ENCODE measurements at places on chromosomes 3 and 15. TPM values are rescaled to one million over a fixed set of nuclear protein-coding genes. Genes with fewer than 3 reads are reported as not detected.
A peak's percentile ranks its signal among the peaks of the same experiment; 100 is the strongest.

GRCh38 chr3:175399156-175399840 is 540.2 kb downstream of the NAALADL2 start:
- no peak overlapping the region for H3K4me3 ChIP-seq
- no peak for DNase-seq
- H3K27me3 ChIP-seq = no peaks in the 10 kb centered on the region
- H3K36me3 ChIP-seq = no peaks in the 10 kb centered on the region

DNA sequence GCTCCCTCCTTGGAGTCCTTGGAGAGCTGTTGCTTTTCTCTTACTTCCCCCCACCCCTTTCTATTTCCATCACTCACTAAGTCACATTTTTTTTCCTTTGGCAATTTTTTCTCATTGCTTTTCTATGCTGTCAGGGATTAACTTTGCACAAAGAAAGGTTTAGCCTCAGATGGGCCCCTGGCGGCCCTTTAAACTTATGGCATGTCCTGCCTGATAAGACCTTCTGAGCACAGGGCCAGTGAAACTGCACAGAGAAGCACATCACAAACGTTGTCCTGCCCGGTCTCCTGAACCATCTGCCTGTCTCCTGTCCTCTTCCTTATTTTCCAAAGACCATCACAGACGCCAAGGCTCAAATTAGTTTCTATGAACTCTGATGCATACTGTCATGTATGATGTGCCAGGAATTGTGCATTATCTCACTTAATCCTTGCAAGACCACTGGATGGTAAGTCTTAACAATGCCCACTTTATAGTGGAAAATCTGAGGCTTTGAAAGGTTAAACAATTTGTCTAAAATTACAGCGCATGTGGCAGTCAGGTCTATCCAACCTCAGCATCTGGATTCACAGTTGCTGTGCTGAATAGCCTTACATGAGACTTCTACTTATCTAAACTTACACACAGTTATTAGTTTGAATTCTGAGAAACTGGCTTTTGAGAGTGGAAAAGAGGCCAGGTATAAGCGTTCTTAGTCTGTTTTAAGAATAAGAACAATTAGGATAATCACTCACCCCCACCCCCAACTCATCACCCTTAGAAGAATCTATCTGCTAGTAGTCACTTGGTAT is 648.1 kb downstream of the NTRK3 start:
- H3K27ac ChIP-seq = no peak overlapping the region
- no peak overlapping the region for H3K4me3 ChIP-seq
- H3K4me1 ChIP-seq = no peaks in the 10 kb centered on the region
- no peak for DNase-seq
- no peaks in the 10 kb centered on the region for H3K36me3 ChIP-seq
- H3K27me3 ChIP-seq = no peaks in the 10 kb centered on the region

DNA sequence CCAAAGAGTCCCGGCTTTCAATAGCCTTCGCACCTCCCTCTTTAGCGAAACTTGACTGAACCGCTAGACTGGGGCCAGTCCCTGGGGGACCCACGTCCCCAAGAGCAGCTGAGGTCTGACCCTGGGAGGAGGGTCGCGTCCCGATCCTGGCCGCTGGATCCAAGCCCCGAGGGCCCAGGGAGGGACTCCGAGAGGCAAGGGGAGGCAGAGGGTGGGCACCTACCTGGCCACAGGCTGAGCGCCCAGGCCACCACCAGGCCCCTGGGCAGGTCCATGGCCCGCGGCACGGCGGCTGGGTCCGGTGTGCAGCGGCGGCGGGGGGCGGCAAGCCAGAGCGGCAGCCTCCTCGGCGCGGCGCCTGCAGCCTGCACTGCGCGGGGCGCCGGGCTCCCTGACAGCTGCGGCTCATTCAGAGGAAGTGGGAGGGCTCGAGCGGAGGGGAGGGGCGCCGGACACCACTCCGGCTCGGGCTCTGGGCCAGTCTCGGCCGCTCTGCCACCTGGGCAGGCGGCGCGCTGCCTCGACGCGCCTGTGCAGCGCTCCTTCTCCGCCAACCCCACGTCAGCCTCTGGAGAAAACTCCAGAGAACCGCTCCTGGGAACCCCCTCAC is at the start of gene ITGA11:
Gene ITGA11 (minus strand): TSS at position 372 of the 610 bp plus-strand sequence. CDS start 97 bp downstream, at position 275.
- no peaks in the 10 kb centered on the region for H3K27me3 ChIP-seq
- peak; percentile 59 for DNase-seq
- H3K36me3 ChIP-seq = no peaks in the 10 kb centered on the region
- H3K4me1 ChIP-seq = peaks cover 1% of the 10 kb centered on the region
- peak within 1 kb of the TSS; percentile 51 for H3K4me3 ChIP-seq

DNA sequence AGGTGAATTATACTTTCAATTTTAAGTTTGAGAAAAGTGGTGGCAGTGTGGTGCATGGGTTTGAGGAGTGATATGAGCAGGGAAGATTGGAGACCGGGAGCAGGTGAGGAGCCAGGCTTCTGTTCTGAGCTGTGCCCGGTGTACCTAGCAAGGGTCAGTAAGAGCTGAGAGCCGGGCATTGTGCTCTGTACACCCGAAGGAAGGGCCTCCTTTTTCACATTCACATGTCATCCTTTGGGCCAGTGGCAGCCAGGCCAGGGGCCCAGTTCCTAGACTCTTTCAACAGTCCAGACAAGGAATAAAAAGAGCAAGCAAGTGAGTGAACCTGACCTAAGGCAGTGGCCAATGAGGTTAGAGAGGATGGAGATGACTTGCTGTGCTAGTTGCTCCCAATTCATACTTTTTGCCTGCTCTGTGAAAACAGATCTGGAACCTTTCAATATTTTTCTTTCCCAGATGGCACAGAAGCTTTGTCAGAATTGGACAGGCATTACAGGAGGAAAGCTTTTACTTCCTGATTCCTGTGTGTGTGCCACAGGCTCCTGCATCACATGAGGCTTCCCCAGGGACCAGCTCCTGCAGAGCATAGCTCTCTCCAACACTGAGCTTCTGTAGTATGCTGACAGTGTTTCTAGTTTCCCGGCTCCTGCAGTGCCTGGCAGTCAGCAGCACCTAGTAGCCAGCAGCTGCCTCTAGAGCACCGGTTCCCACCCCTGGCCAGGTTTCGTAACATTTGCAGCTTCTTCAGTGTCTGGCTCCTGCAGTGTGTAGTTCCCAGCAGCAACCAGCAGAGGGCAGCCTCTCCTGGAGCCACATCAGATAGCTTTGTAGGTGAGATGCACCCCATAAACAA is 5.3 kb upstream of the TRA2B start:
- no peak overlapping the region for H3K27ac ChIP-seq
- peak; percentile 81 for DNase-seq
- H3K4me1 ChIP-seq = peaks cover 2% of the 10 kb centered on the region
- H3K4me3 ChIP-seq = no peak overlapping the region
- no peaks in the 10 kb centered on the region for H3K27me3 ChIP-seq

TUSC7 gene
- not detected for total RNA-seq

SEMA3G gene
- total RNA-seq = 2.2 TPM

- H3K36me3 ChIP-seq = no peaks in the 10 kb centered on the region
- H3K27me3 ChIP-seq = no peaks in the 10 kb centered on the region
- DNase-seq = no peak
These were observed 89.5 kb downstream of the HES1 start for GRCh38 chr3:194225418-194225812.

DNA sequence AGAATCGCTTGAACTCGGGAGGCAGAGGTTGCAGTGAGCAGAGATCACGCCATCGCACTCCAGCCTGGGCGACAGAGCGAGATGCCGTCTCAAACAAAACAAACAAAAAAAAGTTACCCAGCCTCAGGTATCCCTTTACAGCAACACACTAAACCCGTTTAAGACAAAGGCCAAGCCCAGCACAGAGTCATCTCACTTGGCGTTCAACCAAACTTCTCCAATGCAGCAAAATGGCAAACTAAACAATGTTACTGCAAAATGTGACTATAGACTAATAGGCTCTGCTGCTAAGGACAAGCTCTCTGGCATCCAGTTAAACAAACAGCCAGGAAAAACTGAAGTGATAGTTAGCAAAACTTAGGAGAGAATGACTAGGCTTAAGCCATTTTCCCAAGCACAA is 6.4 kb upstream of the FAM219B start:
- H3K27ac ChIP-seq = no peak overlapping the region
- H3K4me1 ChIP-seq = no peaks in the 10 kb centered on the region
- H3K27me3 ChIP-seq = no peaks in the 10 kb centered on the region
- no peaks in the 10 kb centered on the region for H3K36me3 ChIP-seq
- no peak for DNase-seq
- H3K4me3 ChIP-seq = no peak overlapping the region

DNA sequence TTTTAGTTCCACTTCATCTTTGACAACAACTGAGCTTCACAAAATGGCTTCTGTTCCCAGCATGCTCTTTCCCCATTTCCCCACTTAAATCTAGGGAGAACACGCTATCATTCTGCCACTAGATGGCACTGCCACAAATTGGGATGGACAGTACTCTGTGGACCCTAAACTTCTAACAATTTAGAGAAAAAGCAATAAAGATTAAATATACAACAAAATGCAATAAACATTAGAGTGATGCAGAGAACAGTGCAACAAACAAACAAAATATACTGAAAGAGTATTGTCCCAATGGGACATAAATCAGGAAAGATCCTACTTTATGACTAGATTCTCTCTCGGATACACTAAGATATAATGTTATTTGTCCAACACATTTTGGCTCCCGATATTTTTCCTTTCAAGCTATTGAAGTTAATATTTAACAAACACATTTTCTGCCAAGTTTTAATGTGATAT is 169.7 kb upstream of the TMCO5A start:
- no peak overlapping the region for H3K27ac ChIP-seq
- H3K27me3 ChIP-seq = no peaks in the 10 kb centered on the region
- H3K4me3 ChIP-seq = no peak overlapping the region
- H3K4me1 ChIP-seq = no peaks in the 10 kb centered on the region
- no peak for DNase-seq

DNA sequence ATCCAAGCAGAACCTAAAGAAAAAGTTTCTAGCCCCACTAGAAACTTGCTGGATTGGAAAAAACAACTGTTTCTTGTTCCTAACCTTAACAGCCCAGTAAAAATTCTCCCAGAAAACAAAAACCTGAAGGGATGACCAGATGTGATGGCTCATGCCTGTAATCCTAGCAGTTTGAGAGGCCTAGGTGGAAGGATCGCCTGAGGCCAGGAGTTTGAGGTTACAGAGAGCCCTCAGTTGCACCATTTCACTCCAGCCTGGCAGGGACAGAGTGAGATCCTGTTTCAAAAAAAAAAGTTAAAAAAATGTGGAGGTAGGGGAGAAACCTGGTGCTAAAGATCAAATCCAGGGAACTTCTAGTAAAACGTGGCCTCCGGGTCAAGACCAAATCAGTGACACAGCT is 38.6 kb upstream of the RAF1 start:
- no peaks in the 10 kb centered on the region for H3K4me1 ChIP-seq
- DNase-seq = no peak
- no peak overlapping the region for H3K4me3 ChIP-seq
- no peaks in the 10 kb centered on the region for H3K36me3 ChIP-seq
- no peaks in the 10 kb centered on the region for H3K27me3 ChIP-seq

DNA sequence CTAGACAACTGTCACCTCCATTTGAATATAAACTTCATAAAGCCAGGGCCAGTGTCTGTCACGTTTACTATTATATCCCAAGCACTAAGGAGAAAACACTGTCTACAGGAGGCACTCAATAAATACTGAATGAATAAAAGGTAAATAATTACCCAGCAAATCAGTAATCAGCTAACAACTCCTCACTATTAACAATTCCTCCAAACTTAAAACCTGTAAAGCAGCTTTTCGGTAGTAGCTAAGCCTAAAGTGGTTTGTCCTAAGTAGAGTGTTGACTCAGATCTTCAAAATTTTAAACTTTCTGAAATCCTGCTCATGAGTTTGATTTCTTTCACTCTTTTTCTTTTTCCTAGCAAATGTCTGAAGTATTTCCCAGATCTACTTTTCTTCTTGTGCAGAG is 39.9 kb downstream of the C3orf80 start:
- no peaks in the 10 kb centered on the region for H3K36me3 ChIP-seq
- no peak for DNase-seq
- no peaks in the 10 kb centered on the region for H3K27me3 ChIP-seq
- H3K4me3 ChIP-seq = no peak overlapping the region

DNA sequence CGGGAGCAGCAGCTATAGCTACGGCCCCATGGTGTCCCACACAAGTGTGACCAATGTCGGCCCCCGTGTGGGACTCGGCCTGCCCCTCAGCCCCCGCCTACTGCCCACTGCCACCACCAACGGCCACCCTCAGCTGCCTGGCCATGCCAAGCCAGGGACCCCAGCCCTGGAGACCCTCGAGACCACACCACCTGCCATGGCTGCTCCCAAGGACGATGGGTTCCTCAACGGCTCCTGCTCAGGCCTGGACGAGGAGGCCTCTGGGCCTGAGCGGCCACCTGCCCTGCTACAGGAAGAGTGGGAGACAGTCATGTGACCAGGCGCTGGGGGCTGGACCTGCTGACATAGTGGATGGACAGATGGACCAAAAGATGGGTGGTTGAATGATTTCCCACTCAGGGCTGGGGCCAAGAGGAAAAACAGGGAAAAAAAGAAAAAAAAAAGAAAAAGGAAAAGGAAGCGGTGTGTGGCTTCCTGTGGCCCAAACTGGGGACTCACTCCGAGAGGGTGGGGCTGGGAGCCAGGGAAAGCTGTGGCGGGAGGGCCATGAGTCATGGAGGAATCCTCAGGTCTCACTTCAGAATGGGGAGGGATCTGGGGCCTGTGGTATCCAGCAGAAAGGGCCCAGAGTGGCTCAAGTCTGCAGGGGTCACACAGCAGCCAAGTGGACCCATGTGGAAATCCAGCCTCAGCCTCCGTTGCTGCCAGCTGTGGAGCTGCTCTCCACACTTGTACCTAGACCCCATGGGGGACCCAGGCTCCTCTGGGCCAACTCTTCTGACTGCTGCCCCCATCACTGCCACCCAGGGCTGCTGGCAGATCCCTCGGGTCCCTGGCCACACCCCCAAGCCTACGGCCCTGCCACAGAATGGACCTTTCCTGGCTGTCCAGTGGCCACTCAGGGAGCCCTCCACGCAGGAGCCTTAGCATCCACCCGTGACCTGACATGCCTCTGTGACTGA is 26.1 kb downstream of the PTH1R start:
- peaks cover 6% of the 10 kb centered on the region for H3K4me1 ChIP-seq
- H3K27ac ChIP-seq = no peak overlapping the region
- no peak for DNase-seq
- H3K36me3 ChIP-seq = no peaks in the 10 kb centered on the region
- no peaks in the 10 kb centered on the region for H3K27me3 ChIP-seq

GRCh38 chr15:27686971-27687370 is 412.1 kb downstream of the OCA2 start:
- no peaks in the 10 kb centered on the region for H3K27me3 ChIP-seq
- H3K4me3 ChIP-seq = no peak overlapping the region
- H3K4me1 ChIP-seq = no peaks in the 10 kb centered on the region
- H3K27ac ChIP-seq = no peak overlapping the region
- no peaks in the 10 kb centered on the region for H3K36me3 ChIP-seq

DNA sequence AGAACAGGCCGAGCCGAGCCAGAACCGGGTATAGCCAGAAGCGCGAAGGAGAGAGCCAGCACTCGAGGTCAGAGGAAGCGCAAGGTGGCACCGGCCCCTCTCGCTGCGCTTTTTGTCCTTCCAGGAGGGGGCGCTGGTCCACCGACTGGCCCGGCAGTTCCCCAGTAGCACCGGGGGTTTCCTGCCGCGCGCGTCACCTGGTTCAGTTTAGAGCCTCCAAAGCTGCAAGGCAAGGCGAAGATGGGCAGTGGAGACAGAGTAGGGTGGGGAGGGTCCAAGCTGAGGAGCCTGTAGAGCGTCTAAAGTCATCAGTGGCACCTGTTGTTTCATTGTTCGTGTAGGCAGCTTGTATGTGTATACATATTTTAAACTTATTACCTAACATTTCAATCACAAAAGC is 7.6 kb upstream of the NR2E3 start:
- no peaks in the 10 kb centered on the region for H3K4me1 ChIP-seq
- no peaks in the 10 kb centered on the region for H3K36me3 ChIP-seq
- no peak overlapping the region for H3K27ac ChIP-seq
